ENCODE measurements at places on chromosomes 16 and 17.
A peak's percentile ranks its signal among the peaks of the same experiment; 100 is the strongest.

- no peak overlapping the region for H3K27ac ChIP-seq
- H3K4me1 ChIP-seq = peaks cover 6% of the 10 kb centered on the region
- peaks cover 60% of the 10 kb centered on the region for H3K27me3 ChIP-seq
- DNase-seq = no peak
- H3K4me3 ChIP-seq = no peak overlapping the region
Measured at GRCh38 chr17:74198694-74199093, 4.8 kb upstream of the RPL38 start.

DNA sequence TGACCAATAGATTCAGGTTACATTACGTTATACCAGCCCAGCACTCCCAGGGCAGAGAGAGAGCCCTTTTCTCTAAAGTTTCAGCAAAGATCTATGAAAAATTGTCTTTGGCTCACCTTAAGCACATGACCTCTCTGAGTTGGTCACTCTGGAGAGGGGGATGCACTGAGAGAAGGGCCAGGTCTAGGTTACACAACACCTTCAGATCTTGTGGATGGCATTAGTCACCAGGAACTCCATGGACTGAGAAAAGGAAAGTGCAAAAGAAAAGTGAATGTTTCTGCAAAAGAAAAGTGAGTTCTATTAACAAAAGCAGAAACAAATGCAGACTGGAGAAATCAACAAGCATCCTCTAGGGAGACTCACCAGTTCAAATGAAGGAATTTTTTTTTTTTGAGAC is 253.3 kb upstream of the SALL1 start:
- DNase-seq = peak; percentile 55
- H3K36me3 ChIP-seq = no peaks in the 10 kb centered on the region
- H3K27ac ChIP-seq = peak overlapping the region; percentile 68
- peaks cover 50% of the 10 kb centered on the region for H3K4me1 ChIP-seq

GRCh38 chr17:81246679-81247338 is 7.7 kb downstream of the NDUFAF8 start:
- H3K4me1 ChIP-seq = no peaks in the 10 kb centered on the region
- no peaks in the 10 kb centered on the region for H3K27me3 ChIP-seq
- H3K36me3 ChIP-seq = peaks cover 40% of the 10 kb centered on the region
- no peak overlapping the region for H3K4me3 ChIP-seq

- H3K27me3 ChIP-seq = no peaks in the 10 kb centered on the region
- H3K4me3 ChIP-seq = no peak overlapping the region
- DNase-seq = no peak
- H3K27ac ChIP-seq = peak overlapping the region; percentile 51
Measured at GRCh38 chr17:79831265-79832217, 7.7 kb downstream of the CBX4 start.

DNA sequence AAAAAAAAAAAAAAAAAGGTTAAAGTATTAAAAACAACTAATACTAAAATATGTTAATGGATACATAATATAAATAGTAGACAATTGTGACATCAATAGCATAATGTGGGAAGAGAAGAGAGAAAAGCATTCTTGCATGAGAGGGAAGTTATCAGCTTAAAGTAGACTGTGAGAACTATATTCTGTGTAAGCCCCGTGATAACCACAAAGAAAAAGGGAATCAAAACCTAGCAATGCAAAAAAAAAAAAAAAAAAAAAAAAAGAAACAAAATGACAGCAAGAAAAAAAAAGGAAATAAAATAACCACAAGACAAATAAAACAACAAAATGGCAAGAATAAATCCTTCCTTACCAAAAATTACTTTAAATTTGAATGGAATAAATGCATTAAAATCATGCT is 39.8 kb upstream of the MYLK3 start:
- no peaks in the 10 kb centered on the region for H3K4me1 ChIP-seq
- no peaks in the 10 kb centered on the region for H3K27me3 ChIP-seq
- DNase-seq = no peak
- H3K36me3 ChIP-seq = peaks cover 7% of the 10 kb centered on the region

GRCh38 chr17:38918129-38918913 is 7.1 kb upstream of the LASP1NB start:
- peaks cover 6% of the 10 kb centered on the region for H3K4me1 ChIP-seq
- H3K4me3 ChIP-seq = no peak overlapping the region
- H3K36me3 ChIP-seq = peaks cover 72% of the 10 kb centered on the region
- DNase-seq = no peak
- no peak overlapping the region for H3K27ac ChIP-seq

DNA sequence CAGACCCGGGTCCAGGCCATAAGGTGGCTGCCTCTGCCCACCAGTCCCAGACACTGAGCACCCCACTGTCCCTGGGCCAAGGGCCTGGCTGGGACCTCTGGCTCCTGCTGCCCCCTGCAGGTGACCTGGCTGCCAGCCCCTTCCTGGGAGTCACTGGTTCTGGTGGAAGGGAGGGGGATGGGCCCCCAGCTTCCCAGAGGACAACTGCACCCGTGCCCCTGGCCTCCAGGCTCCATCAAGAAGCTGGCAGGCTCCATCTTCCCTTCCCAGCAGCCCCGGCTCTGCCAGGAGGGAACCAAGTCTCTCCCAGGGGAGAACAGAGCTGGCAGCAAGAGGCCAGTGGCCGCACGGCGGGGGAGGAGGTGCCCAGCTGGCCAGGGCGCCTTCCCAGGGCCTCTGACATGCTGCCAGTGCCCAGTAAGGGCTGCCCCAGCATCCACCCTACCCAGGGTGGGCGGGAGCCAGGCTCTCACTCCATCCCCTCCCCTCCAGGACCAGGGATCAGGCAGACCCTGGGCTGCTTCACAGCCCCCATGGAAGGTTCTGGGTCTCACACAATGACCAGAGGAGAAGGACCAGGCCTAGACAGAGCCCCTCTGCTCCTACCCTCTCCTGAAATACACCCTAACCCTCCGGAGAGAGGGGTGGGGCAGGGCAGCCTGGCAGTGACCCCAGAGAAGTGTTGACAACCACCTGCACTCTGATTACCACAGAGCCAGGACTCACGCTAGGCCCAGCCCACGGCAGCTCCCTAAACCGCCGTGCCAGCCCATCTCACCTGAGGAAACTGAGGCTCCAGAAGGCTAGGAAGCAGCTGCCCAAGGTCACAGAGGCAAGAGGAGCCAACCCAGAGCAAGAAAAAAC is 3.6 kb downstream of the CLUH start:
- H3K27ac ChIP-seq = no peak overlapping the region
- H3K27me3 ChIP-seq = no peaks in the 10 kb centered on the region
- peak overlapping the region; percentile 92 for H3K4me3 ChIP-seq
- no peak for DNase-seq
- peaks cover 21% of the 10 kb centered on the region for H3K36me3 ChIP-seq

- no peaks in the 10 kb centered on the region for H3K36me3 ChIP-seq
- H3K27me3 ChIP-seq = peaks cover 11% of the 10 kb centered on the region
- peaks cover 10% of the 10 kb centered on the region for H3K4me1 ChIP-seq
- peak overlapping the region; percentile 29 for H3K4me3 ChIP-seq
- no peak for DNase-seq
Measured at GRCh38 chr16:89054261-89054661, 39.4 kb upstream of the ACSF3 start.

GRCh38 chr17:36655726-36656125 is 54.3 kb downstream of the MRM1 start:
- H3K27ac ChIP-seq = no peak overlapping the region
- no peak overlapping the region for H3K4me3 ChIP-seq
- H3K4me1 ChIP-seq = peaks cover 11% of the 10 kb centered on the region
- no peak for DNase-seq

Data from MCF 10A (cell line).